ENCODE measurements at places on chromosomes 3 and 15.

GRCh38 chr3:65666448-65667091, 372.1 kb downstream of the MAGI1 start:
- DNase-seq = no peak

GRCh38 chr3:128464702-128465101, 2.0 kb downstream of the DNAJB8 start:
- no peak for DNase-seq

DNA sequence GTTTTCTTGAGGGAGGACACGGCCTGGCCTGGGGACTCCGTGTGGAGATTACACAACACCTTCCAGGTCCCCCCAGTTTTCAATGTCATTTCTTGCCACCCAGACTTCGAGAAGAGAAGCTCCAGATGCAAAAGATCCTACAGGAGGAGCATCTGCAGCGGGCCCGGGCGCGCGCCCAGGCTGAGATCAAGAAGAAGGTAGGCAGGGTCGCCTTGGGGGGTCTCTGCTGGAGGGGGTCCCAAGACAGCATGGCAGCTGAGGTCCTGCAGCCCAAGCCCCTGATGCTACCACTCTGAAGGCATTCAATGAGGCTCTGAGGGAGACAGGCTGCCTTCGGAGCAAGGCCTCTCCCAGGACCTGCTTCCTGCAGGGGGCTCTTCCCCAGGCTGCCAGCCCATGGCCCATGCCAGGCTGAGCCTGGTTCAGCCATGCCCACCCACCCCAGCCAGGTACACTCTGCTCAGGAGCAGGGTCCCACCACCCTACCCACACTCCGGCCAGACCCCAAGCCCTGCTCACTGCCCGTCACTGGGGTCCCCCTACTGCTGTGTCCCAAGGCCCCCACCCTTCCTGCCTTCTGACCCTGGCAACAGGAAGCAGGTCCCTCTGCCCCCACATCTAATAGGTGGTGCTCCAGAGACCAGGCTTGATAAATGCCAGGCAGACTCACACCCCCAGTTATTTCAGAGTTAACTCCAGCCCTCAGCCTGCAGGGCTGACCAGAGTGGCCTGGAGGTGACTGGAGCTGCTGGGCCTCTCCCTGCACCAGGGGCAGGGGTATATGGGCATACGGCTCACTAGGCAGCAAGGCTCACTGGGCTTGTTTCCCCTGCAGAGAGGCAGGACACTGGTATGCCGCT, 40.0 kb downstream of the ZXDC start:
- no peak for DNase-seq

- no peak for DNase-seq
These were observed 49.9 kb upstream of the LMCD1 start for GRCh38 chr3:8451696-8452095.

DNA sequence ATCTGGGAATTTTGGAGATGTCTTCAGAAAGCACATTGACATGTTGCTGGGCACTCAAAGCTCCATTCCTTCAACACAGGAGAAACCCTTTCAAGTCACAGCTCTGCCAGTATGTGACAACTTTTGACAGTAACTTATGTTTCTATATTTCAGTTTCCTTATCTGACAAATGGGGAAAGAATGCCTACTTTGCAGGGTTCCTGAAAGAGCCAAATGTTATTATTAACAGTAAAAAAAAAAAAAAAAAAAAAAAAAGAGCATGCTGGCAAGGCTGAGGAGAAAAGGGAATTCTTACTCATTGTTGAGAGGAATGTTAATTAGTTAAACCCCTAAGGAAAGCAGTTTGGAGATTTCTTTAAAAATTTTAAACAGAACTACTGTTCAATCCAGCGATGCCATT, 272.5 kb upstream of the TGFBR2 start:
- no peak for DNase-seq

DNA sequence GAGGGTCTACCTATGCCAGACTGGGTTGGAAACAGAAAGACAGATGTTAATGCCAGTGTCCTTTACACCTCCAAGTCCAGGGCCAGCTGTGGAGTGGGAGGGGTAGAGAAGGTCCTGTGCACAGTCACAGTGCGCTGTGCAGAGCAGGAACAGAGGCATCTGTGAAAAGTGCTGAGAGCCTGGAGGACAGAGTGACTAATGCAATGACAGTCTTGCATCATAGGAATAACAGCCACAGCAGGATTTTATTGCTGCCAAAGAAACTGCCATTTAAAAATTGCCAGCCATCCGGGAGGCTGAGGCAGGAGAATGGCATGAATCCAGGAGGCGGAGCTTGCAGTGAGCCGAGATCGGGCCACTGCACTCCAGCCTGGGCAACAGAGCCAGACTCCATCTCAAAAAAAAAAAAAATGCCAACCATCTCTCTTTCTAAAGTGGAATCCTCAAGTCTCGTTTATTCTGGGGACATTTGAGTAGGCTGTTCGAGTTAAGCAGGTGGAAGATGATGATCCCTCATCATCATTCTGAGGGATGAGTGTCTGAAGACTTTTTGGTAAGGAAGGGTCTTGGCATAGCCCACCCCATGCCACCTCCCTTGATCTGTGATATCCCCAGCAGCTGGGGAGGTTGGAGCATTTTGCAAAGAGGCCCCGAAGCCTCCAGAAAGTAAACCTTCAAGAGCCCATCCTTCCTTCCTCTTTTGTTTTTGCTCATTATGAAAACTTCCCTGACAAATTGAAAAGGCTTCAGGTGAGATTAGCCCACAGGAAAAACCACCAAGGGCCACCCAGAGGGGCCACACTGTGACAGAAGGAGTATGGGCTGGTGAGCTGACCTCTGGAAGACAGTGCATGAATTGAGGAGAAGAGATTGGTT, 7.7 kb downstream of the CCR2 start:
- peak; percentile 87 for DNase-seq

DNA sequence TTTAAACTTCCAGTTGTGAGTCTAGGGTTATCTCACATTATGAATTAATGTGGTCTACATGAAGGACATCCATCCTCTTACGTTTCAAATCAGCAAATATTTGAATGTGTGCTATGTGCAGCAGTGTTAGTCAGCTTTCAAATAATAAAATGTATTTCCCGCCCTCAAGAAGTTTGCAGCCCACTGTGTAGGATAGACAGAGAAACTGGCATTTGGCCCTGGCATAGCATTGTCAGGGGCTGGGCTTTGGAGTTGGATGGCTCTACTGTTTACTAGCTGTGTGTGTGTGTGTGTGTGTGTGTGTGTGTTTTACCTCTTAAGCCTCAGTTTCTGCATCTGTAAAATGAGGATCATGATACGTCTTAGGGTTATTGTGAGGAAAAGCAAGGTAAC, 400.5 kb upstream of the C2CD4B start:
- no peak for DNase-seq

- DNase-seq = no peak
These were observed 40.0 kb downstream of the TKT start for GRCh38 chr3:53215816-53216215.

DNA sequence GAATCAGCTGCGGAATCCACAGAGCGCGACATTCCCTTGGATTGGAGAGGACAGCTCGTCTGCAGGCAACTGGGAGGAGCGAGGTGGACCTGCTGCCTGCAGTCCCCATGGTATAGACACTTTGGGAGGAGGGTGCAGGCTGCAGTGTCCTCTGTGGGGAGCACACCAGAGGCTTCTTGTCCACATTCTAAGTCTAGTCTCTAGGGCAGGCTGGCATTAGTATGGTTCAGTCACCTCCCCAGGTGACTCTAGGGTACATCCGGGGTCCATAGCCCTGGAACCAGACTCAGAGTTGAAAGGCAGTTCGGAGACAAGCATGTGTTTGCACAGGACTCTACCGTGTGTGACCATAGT, 118.2 kb downstream of the GABRG3 start:
- DNase-seq = no peak

GRCh38 chr3:187290503-187290902, 1.0 kb downstream of the MASP1 start:
- DNase-seq = no peak

DNA sequence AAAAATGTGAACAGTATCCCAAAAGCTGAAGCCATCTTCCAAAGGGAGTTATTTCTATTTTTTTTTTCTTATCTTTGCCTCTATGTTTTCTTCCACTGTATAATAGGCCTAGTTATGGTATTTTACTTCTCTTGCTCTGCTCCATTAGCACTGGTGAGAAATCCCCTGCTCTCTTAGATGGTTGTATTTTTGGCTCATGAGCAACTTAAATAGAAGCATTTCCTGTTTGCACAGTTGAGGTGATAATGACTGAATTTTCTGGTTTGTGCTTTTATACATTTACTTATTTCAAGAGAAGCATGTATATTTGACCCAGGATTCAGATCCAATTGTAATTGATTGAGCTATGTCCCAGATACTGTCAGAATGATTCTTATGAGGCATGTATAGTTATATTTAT, 61.6 kb upstream of the CD200R1L start:
- DNase-seq = no peak

GRCh38 chr3:9260305-9260704, 10.9 kb upstream of the SRGAP3 start:
- no peak for DNase-seq

- DNase-seq = no peak
These were observed 146.9 kb downstream of the CLSTN2 start for GRCh38 chr3:140081887-140082286.

DNA sequence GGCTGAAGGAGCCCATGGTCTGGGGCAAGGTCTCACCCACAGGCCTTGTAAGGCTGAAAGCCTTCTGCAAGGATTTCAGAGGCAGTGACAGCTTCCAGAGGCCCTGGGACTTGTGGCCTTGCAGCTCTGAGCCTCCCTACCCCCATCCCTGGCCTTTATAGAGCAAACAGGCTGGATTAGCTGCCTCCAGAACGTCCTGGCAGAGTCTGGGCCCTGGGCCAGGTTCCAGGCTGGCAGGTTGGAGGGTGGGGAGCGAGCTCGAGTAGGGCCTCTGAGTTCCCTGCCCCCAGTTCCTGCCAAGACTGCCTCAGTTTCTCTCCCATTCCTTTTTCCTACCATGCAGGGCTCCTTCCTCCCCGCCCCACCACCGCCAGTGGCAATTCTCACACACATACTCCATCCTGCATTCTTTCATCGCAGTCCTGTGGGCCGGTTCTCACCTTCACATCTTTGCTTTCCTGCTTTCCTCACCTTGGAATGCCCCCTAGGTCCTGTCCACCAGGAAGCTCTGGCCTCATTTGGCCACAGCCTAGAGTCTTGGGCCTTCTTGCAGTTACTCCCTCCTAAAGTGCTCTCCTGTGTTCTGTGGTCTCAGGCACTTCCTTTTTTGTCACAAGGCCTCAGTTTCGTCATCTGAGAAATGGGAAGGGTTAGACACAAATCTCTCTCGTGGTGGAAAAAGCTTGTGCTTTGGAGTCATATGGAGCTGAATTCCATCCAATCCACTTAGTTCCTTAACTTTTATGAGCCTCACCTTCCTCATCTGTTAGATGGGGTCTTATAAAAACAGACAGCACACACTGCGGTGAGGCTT, 2.7 kb downstream of the LMAN1L start:
- DNase-seq = no peak

DNA sequence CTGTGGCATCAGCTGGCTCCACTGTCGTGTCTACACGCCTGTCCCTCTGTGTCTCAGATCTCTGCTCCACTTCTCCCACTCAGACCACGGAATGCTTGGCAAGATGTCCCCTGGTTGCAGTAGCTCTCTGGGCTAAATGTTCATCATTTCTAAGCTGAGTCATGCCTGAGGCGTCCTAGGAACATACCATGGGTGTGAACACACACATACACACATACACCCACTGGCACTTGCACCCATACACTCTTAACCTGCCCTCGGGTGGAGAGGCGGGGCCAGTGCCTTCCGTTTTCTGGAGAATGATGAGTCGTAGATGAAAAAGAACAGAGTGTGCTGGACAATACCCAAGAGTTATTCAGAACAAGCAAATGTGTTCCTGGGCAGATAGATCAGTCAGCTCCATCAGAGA, 72.4 kb downstream of the SENP2 start:
- DNase-seq = no peak

DNA sequence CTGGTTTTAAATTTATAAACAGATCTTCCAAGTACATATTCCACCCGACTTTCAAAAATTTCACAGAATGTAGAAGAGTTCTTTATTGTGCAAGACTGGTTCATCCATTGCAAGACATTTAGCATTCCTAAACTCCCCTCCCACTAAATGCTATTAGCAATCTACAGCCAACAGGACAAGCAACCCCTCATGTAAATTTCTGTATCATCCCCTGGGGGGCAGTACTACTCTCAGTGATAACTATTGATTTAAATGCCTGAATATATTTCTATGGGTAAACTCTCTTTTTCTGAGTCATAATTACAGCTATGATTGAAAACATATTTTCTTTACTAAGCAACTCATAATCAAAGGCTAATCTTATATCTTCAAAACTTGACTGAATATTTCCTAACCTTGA, 10.7 kb upstream of the SLC15A2 start:
- no peak for DNase-seq

DNA sequence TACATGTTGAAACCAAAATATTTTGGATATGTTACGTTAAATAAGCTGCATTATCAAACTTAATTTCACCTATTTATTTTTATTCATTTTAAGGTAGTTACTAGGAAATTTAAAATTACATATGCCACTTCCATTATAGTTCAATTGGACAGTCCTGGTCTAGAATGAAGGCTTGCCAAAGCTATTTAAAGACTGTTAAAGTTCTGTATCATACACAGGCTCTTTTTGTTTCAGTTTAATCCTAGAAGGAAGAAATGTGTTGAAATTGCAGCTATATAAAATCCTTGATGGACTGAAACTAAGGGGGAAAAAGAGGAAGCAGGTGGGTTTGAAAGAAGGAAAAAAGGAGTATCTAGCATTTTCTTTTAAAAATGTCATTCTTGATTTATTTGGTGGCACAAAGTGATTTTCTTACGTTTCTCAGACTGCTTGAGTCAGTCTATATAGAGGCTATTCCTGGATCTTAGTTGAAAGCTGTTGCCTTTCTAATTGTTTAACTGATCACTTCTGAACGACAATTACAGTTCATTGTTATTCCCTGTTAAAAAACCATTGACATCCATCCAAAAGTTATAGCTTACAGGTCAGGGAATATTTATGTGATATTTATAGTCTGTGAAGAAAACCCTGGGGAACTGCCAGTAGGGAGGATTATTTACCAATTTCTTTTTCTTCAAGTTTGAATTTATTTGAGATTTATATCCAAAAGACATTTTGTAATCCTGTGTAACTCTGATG, 195.0 kb downstream of the RORA start:
- DNase-seq = no peak

GRCh38 chr3:40969756-40970466, 229.4 kb upstream of the CTNNB1 start:
- DNase-seq = no peak

- DNase-seq = no peak
These were observed 30.4 kb upstream of the FLNB start for GRCh38 chr3:57977818-57978235.

- no peak for DNase-seq
These were observed 24.9 kb upstream of the TPRG1 start for GRCh38 chr3:189146848-189147247.

- no peak for DNase-seq
These were observed 23.1 kb upstream of the FRMD4B start for GRCh38 chr3:69409011-69409410.

GRCh38 chr15:98725874-98726273, 77.5 kb downstream of the IGF1R start:
- DNase-seq = no peak

DNA sequence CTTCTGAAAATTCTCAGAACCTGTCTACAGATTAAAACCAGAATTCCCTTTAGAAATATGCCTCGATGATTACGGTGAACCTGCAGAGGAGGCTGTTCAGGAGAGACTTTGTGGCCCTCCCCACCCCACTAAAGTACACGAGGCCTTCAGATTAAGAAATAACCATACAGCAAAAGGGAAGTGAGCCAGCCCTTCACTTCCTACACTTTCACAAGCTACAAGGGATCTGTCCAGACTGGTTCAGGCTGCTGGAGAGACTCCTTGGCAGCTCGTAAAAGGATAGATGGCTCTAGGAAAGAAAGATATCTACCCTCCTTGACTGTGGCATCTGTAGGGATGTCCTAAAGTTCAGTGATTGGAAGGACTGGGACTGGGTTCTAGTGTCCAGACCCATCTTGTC, 102.6 kb downstream of the ALDH1A2 start:
- DNase-seq = no peak

All from bone marrow (tissue), 2 donors.